Retinal pigment epithelial cell (primary cell): ENCODE measurements at places on chromosomes 1 and 21.

- DNase-seq, result peak; percentile 78
Observed at GRCh38 chr1:22916471-22916820, 56.2 kb downstream of the LACTBL1 start.

- no peak for DNase-seq
Observed at GRCh38 chr21:45470087-45470515, 65.1 kb downstream of the COL18A1 start.

- DNase-seq, result no peak
Observed at GRCh38 chr1:24379733-24380315, 33.8 kb downstream of the STPG1 start.

GRCh38 chr1:59714219-59714618, 100.5 kb upstream of the HOOK1 start:
- no peak for DNase-seq

DNA sequence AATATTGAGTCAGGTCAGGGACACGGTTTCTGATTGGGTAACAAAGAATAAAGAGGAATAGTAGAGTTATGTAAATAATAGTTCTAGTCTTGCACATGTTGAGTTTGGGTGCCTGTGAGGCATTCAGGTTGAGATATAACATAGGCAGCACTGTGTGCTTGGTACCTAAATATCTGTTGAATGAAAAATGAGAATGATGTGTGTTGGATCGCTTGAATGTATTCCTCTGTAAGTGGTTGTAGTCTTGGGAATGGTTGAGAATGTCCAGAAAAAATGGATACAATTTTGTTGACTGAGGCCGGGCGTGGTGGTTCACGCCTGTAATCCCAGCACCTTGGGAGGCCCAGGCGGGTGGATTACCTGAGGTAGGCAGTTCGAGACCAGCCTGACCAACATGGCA, 116.3 kb upstream of the HNRNPU start:
- no peak for DNase-seq

DNA sequence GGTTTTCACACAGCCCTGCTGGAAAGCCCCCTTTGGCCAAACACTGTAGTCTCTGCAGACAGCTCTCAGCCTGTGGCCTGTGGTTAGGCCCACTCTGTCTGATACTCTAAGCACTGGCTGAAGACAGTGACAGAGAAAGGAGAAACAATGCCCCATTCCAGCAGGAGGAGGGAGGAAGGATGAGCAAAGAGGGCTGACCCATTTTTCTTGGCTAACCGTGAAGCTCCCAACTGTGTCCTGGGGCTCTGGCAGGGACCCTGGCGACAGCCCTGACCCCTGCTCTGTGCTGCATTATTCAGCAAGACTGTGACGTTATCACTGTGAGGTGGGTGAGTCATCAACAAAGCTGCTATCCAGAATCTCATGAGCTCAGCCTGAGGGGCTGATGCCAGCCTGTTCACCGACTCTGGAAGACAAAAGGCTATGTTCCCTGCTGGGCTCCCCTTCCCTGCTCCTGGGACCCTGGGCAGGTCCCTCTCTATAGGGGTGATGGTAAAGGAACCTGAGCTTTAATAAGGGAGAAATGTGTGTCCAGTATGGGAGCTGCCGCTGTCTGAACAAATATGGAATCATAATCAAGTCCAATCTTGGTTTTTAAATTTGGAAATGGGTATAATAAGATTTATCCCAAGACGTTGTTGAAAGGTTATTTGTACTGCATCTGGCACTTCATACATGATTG, 107.0 kb downstream of the RHOU start:
- DNase-seq, result peak; percentile 89

- DNase-seq, result no peak
Observed at GRCh38 chr21:31929548-31929947, 56.7 kb downstream of the HUNK start.

DNA sequence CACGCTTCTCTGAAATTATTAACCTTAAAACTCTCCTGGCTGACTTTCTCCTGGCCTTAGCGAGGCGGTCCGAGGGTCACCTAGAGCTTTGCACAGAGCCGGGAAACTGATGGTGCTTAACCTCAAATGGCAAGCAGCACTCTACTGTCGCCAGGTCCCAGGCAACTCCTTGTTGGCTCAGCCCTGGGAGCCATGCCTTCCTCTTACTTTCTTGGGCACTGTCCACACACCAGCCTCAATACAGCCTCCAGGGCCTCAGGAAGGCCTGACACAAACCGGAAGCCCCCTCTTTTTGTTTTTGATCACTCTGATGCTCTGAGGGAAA, 3.8 kb downstream of the TRABD2B start:
- DNase-seq, result no peak

- no peak for DNase-seq
Observed at GRCh38 chr1:245180496-245181157, 25.8 kb downstream of the KIF26B start.

DNA sequence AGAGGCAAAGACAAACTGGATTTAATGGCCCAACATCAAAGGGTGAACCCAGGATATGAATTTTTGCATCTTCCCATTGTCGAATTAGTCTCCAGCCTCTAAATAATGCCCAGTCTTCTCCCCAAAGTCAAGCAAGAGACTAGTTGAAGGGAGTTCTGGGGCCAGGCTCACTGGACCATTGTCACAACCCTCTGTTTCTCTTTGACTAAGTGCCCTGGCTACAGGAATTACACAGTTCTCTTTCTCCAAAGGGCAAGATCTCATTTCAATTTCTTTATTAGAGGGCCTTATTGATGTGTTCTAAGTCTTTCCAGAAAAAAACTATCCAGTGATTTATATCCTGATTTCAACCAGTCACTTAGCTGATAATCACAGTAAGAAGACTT, 26.5 kb downstream of the CD53 start:
- no peak for DNase-seq

DNA sequence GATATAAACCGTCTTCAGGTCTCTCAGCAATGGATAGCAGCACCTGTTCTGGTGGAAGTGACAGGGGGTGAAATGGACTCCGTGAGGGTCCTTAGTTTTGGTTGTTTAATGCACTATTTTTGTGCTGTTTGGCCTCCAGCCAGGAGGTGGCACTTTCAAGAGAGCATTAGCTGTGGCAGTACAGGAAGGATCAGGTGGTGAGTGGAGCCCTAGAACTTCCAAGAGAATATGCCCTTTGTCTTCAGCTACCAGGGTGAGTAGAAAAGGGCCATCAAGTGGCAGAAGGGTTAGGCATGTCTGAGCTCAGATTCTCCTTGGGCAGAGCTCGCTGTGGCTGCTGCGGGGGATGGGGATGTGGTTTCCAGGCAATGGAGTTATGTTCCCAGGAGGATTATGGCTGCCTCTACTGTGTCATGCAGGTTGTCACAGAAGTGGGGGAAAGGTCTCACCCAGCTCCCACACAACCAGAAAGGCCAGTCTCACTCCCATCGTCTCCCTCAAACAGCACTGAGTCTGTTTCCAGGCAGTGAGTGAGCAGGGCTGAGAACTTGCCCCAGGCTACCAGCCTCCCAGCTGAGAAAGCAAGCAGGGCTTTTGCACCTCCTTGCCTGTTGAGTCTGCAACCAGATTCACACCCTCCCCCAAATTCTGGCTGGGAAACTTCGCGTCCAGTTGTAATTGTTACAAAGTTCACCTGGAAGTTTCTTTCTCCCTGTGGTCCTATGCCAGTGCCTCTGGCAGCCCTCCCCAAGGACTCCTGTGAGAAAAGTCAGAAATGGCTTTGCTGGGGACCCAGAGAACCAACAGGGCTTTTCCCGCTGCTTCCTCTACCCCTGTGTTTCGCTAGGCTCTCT, 39.1 kb upstream of the TTLL7 start:
- DNase-seq, result peak; percentile 17

- DNase-seq, result no peak
Observed at GRCh38 chr1:16088351-16088911, 15.0 kb upstream of the FAM131C start.

DNA sequence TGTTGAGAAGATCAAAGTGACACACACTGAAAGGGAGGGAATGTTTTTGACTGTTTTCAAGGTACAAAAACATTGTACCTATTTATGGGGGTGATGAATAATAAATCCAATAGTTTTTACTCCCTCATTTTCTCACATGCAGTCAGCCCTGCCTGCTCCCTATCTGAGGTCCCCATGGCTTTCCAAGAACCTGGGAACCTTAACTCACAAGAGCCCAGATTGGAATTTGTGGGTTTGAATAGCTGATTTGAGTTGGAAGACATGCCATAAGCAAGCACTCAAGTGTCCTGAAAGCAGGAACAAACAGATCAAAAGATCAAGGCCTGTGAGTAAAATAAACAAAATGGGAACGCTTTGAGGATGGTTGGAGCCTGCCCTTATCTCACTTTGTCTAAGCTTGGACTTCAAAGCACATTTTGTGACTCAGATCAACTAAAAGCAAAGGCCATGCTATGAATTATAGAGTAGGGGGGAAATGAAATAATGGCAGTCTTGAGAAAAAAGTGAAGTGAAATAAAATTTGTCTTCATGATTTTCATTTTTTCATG, 136.6 kb downstream of the LYPLAL1 start:
- no peak for DNase-seq

- DNase-seq, result no peak
Observed at GRCh38 chr1:41416552-41417334, 55.5 kb downstream of the FOXO6 start.

GRCh38 chr1:93715529-93716126, 34.0 kb upstream of the BCAR3 start:
- DNase-seq, result no peak

- no peak for DNase-seq
Observed at GRCh38 chr1:111202366-111202706, 1.9 kb upstream of the DENND2D start.

DNA sequence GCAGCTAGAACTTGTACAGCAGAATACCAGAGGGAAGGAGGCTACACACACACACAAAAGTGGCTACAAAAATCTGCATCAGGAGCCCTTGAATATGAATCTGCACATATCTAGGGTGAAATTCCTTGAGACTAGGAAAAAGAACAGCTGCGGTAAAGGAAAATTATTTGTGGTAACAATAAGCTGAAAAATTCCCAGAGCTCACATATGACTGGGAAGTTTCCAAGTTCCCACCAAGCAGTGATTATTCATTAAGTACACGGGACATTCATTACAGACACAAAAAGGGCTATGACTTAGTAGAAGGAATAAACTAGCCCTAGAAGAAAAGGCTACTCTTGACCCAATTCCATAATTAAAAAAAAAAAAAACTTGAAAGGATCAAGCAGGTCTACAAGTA, 149.5 kb upstream of the BACE2 start:
- DNase-seq, result no peak

- DNase-seq, result no peak
Observed at GRCh38 chr1:199029855-199030254, 391.0 kb downstream of the PTPRC start.
